AG04449 (cell line): ENCODE measurements at places on chromosomes 13 and 19.

- DNase-seq, result no peak
Observed at GRCh38 chr19:33872445-33873320, 76.0 kb downstream of the KCTD15 start.

GRCh38 chr13:41034881-41035280 is 15.8 kb upstream of the ELF1 start:
- DNase-seq, result no peak

- no peak for DNase-seq
Observed at GRCh38 chr13:59566561-59566960, 597.2 kb downstream of the DIAPH3 start.

DNA sequence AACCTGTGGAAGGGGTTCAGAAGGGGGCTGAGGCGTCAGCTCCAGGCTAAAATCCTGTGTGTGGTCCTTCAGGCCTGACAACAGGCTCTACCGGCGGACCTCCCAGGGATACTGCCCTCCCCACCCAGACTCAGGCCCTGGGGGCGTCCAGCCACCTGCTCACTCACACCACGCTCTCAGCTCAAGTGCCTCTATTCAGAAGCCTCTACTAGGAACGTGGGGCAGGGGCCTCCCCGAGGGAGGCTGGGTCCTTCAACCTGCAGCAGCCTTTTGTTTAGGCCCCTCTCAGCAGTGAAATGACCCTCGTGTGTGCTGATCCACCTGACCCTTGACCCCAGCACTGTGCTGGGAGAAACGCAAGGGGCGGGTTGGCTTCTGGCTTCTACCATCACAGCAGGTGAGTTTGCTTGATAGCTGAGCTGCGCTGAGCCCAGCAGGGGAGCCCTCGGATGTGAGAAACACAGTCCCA is 10.6 kb downstream of the PLPP2 start:
- no peak for DNase-seq

- no peak for DNase-seq
Observed at GRCh38 chr13:39422845-39423565, 180.0 kb downstream of the LHFPL6 start.

DNA sequence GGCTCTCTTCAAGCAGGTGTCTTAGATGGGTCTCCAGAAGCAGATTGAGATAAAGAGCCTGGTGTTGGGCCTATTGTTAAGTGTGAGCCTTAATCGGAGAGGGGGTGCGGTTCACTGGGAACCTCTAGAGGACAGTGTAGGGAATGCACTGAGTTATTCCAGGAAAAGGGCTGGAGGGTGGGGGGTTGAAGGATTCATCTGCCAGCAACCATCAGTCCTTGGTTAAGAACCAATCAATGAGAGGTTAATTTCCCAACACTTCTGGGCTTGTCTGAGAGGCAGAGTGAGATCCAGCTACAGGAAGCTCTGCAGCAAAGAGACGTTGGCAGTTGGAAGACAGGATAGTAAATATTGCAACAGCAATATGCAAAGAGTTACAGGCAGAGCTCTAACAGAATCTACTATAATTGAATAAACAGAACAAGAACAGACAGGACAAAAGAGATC is 28.7 kb downstream of the CYP4F2 start:
- DNase-seq, result no peak

GRCh38 chr19:7397687-7398086 is 49.0 kb downstream of the ARHGEF18 start:
- peak; percentile 75 for DNase-seq

DNA sequence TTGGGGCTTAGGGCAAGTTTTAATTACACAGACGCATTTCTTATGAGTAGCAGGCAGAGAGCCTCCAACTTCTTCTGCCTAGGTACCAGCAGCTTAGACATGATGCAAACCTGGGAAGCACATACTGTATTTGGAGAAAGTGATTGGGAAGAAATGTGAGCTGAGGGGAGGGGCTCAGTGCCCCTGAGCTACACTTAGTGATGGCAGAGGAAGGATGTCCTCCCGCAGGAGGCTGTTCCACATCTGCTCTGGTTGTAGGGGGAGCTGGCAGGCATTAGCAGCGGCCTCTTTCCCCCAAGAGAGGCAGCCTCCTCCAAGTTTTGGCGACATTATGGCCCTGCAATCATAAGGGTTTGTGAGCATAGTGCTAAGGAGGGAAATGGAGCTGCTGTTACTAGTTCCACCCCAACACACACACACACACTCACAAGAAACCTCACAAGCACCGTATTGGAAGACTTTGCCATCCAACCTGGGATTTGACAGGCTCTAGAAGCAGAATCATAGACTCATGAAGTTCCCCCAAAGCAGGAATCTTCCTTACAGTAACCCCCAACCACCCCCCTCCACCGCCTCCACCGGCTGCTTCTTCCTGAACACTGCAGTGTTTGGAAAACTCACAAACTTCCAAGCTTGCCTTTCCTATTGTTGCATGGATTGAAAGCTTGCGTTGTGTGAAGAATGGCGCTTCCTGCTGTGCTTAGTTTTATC is 3.3 kb downstream of the ALOX5AP start:
- DNase-seq, result no peak

GRCh38 chr13:46801858-46802257 is 4.9 kb upstream of the ESD start:
- DNase-seq, result no peak

DNA sequence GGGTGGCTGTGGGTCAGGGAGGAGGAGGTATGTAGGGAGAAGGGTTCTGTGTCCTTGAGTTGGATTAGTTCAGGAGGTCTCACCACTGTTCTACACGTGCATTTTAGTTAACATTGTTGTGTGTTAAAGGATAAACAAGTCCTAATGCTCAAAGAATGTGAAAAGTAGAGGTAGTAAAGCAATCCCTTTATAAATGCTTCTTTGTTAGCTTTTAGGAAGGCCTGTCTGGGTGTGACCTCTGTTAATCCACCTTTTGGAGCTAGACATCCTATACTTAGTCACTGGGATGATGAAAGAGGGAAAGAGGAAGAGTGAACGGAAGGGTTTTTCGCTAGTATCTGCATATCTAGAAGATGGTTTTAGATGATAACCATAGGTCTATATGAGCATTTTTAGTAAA is 42.2 kb upstream of the FLT1 start:
- no peak for DNase-seq

DNA sequence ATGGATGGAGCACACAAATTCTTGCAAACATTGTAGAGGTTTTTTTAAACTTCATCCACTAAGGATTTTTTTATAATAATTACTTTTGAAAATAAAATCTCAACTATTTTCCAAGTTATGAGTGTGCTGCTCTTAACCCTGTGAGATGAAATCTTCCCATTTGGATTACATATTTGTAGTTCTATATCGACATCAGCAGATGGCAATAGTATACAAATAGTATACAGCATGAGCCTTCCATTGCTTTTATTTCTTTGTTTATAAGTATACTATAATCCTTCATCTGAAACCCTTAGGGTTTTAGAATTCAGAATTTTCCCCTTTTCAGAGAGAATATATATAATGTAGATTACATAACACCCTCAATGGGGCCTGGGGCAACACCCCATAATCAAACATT is 70.5 kb downstream of the GJA3 start:
- no peak for DNase-seq

GRCh38 chr13:76965759-76966421 is 17.6 kb downstream of the ACOD1 start:
- peak; percentile 41 for DNase-seq

DNA sequence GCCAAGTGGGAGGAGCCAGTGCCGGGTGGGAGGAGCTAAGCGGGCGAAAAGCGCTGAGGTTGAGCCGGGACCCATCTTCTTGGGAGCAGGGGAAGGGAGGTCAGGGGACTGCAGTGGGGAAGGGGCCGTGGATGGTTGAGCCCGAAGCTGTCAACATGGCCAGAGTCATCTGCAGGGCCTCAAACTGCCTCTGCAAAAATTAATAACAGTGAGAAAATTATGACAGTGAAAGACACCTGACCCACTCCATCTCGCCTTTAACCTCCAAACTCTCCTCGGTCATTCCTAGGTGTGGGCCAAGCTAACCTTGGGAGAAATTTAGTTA is 30.1 kb downstream of the ZNF557 start:
- DNase-seq, result no peak

DNA sequence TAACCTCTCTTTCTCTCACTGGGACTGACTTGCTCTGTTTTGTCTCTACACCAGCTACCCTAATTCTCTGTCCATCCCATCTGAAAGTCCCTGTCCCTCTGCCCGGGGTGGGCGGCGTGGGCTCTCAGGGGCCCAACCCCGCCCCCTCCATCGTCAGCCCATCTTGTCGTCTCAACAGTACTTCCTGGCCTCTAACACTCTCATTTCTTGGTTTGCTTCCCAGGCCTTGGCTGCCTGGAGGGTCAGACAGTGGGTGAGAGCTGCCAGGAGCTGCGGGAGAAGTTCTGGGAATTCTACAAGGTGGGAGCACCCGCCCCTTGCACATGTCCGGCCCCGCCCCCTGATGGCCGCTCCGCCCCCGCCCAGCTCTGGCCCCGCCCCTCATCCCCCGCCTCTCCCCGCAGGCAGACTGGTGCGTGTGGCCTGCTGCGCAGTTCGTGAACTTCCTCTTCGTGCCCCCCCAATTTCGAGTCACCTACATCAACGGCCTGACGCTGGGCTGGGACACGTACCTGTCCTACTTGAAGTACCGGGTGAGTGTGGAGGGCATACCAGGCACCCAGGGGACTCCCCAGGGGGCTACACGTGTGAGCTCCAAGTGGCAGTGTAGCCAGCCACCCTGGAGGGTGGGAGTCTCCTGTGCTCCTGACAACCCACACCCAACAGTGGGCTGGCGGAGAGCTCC is 1.7 kb downstream of the MPV17L2 start:
- DNase-seq, result no peak

- no peak for DNase-seq
Observed at GRCh38 chr13:99976575-99976974, 5.0 kb upstream of the ZIC5 start.

GRCh38 chr13:94617389-94618000 is 15.8 kb downstream of the GPR180 start:
- DNase-seq, result no peak

- DNase-seq, result no peak
Observed at GRCh38 chr13:96844616-96845015, 149.7 kb downstream of the OXGR1 start.

GRCh38 chr19:31505596-31505910 is 156.3 kb upstream of the TSHZ3 start:
- DNase-seq, result no peak

DNA sequence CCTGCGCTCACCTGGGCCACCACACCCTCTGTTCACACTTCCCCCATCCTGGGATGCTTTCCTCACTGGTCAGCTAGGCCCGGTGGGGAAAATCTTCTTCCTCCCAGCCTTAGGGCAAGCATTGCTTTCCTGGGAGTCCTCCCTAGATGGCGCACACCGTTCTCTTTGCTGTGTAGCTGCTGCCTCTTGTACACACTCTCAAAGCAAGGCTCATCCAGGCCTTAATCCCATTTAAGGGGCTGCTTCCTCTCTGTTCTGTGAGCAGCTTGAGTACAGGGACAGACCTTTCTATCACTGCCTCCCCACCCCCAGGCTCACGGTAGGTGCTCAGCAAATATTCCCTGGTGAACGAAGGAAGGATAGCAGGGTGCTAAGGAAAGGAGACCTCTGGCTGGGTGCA is 11.1 kb downstream of the SLC7A10 start:
- no peak for DNase-seq

- DNase-seq, result no peak
Observed at GRCh38 chr13:112106478-112107141, 39.7 kb downstream of the SOX1 start.

DNA sequence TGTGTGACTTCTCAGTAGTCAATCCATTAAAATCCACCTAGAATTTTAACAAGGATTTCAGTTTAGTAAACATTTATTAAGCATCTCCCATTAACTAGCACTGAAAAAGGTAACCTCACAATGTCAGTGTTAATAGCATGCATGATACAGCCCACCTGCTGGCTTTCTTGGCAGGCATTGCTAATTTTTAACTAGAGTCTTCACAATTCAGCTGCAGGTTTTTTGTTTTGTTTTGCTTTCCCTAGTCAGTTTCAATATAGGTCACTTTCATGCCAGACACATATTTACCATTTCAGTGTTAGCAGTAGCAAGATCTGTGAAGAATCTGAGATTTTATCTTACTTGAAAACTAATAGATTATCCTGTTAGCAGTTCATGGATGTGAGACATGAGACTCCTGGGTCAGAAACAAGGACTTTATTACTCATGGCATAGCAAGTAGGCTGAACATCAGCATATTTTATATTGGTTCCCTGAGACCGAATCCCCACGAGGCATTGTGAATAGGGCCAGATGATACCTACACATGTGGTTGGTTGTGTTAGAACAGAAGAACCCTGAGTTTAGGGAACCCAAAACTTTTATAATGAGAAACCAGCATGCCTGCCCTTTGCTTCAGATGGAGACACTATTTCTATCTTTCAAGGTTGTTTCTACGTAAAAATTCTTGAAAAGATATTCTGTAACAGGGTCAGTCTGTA is 198.0 kb upstream of the HTR2A start:
- no peak for DNase-seq

- DNase-seq, result no peak
Observed at GRCh38 chr13:54975676-54976075, 1947.1 kb downstream of the OLFM4 start.

DNA sequence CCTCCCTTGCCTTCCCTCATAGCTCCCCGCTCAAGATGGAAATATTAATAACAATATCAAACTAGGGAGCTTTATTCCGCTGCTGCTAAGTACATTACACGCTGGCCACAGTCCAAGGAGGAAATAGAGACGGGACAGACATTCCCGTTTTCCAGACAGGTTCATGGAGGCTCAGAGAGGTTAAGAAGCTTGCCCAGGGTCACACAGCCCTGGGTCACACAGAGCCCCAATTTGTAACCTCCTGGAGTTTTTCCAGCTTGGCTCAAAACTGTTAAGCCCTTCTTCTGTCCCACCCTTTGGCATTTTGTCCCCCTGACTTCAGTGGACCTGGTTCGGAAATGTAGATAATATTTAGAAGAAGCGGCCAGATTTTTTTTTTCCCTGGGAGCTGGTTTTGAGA is 2.0 kb downstream of the BICRA start:
- DNase-seq, result no peak

DNA sequence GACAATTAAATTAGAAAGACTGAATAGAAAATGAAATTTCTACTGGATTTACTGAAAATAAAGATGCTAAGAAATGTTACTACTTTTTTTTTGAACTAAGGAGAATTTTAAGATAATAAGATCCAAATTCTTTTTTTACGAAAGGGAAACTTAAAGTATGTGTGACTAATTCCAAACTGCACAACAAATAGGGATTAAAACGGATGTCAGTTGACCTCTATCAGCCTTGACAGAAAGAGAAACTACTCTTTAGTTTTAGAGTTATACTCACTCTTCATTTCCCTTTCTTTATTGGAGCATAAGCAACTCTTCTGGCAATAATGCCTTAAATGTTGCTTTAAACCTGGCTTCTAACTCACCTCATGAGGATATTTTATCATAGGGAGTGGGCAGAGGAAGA is 273.8 kb downstream of the SLITRK6 start:
- DNase-seq, result no peak

- no peak for DNase-seq
Observed at GRCh38 chr13:106407338-106407737, 128.1 kb downstream of the EFNB2 start.

DNA sequence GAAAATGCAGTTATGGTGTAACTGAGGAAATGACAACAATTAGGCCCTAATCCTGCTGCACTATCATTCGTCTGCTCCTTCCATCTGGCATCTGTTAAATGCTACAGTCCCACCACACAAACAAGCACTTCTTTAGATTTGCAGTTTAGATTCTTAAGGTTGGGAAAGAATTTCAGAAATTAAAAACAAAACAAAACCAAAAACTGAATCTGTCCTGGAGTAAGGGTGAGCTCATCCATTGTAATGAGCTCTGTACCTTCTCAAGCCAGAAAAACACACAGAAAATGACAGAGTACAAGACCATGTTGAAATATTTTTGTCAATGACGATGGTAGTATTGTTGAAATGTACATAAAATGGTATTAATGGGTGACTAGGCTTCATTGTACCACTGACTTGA is 28.3 kb downstream of the SMAD9 start:
- DNase-seq, result peak; percentile 10

- DNase-seq, result no peak
Observed at GRCh38 chr19:58317476-58318072, 9.2 kb upstream of the ZSCAN22 start.
